Fibroblast of the aortic adventitia (primary cell): ENCODE measurements at places on chromosomes 12 and 14.

GRCh38 chr14:89137526-89138163, 279.4 kb downstream of the FOXN3 start:
- peak; percentile 95 for DNase-seq

DNA sequence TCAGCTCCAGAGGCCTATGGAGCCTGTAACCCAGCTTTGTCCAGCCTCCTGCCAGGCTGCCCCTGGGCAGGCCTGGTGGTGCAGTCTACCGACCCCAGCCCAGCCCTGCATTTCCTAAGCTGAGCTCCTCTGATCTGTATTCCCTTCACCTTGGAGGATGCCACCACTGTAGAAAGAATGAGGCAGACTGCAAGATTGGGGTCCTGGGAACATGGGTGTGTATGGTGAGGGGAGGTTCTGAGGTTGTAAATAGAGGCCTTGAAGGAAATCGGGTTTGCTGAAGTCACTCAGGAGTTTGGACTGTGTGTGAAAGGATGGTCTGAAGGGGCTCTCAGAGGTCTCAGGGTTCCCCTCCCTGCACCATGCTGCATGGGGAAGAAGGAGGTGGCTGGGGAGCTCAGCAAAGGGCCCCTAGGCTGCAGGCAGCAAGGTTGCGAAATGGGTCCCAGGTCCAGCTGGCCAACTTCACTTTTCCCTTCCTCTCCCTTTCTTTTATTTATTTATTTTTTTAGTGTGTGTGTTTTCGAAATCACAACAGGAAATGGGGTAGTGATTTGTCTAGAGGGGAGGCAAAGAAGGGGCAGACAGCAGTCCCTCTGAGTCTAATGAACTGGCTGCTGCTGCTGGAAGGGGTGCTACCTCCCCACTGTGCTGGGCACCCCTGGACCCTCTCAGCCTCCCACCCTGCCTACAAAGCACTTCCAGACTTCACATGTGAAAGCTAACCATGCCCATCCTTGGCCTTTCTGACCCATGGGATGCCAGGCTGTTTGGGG, 1.2 kb upstream of the LRP1-AS start:
- peak; percentile 87 for DNase-seq

GRCh38 chr14:34873589-34874385, 1.4 kb downstream of the BAZ1A start:
- no peak for DNase-seq

GRCh38 chr12:1810201-1810930, 10.0 kb upstream of the LRTM2 start:
- DNase-seq, result no peak

DNA sequence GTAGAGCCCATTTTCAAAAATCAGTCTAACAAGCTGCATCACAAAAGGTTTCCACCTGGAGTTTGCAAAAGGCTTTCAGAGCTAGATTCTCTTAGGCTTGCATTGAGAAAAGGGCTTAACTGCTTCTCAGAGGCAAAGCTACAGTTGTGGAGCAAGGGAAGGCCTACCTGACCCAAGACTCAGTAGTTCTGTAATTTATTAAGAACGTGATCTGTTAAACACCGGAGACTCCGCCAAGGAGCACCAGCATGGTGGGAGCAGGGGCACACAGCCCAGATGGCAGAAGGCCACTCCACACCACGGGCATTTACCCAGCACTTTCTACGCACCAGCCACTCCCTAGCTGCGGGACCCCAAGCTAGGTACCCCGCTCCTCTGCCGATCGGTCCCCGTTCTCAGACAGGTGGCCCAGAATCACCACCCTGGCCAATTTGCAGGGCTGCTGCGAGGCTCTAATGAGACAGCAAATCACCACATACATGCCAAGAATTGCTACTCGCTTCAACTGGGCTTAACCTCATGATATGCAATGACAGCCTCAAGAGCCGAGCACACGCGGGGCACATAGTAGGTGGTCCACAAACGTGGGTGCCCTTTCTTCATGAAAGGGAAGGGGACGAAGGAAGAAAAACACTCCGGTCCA, 1.5 kb downstream of the ITPK1 start:
- no peak for DNase-seq

DNA sequence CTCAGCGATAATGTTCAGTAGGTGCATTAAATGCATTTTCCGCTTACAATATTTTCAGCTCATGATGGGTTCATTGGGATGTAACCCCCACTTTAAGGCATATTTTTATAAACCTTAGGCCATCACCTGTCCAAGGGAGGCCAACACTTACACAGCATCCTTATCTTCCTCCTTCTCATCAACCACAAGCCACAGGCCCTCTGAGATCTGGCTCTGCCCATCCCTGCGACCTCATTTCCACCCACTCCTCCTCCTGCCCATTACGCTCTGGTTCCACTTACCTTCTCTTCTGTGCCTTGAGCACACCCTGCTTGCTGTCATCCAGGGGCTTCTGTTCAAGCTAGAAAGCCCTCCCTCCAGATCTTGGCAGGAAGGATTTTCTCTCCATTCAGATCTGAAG, 93.2 kb downstream of the EGLN3 start:
- DNase-seq, result no peak

DNA sequence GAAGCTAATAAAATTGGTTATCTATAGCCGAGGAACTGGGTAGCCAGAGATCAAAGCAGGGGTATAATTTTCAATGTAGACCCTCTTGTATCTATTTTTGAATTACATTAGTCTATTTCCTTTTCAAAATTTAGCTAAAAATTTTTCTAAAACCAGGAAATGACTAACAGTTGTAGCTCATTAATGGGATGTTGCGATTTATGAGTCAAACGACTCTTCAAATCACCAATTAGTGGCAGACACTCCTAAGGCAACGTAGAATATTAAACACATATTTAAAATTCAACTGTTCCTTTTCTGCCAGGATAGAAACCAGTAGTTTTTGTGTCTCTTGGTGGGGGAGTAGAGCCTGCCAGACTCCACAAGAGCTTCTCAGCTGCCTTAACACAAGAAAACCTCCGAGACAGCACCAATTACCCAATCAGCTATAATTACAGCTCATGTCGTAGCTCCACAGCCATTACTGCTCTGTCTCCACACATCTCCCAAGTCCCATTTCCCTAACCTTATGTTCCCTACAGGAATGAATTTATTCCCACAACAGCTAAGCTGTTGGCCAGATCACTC, 26.9 kb downstream of the GCN1 start:
- no peak for DNase-seq

- DNase-seq, result no peak
Observed at GRCh38 chr14:92956961-92957360, 34.0 kb downstream of the CHGA start.

GRCh38 chr12:41521872-41522379, 333.8 kb downstream of the PDZRN4 start:
- DNase-seq, result peak; percentile 53

GRCh38 chr14:34387974-34388516, 74.0 kb downstream of the SPTSSA start:
- DNase-seq, result no peak

- DNase-seq, result no peak
Observed at GRCh38 chr12:24212496-24212895, 263.0 kb upstream of the SOX5 start.

DNA sequence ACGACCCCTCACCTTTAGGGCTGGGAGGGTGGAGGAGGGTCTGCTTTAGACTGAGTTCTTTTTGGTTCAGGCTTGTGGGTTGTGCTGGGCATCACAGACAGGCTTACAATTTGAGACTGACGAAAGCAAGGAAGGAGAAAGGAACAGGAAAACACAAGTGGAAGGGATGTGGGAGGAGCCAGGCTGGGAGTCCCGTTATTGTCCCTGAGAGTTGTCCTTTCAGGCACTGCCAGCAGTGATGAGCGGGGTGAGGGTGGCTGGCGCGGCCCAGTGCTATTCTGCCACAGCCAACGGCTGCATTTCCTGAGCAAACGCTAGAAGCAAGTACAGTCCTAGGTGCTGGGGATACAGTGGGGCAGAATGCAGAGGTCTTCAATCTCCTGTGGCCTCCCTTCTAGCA, 29.2 kb upstream of the TSPAN9 start:
- no peak for DNase-seq

- peak; percentile 58 for DNase-seq
Observed at GRCh38 chr12:13102461-13103195, 839 bp downstream of the GSG1 start.

DNA sequence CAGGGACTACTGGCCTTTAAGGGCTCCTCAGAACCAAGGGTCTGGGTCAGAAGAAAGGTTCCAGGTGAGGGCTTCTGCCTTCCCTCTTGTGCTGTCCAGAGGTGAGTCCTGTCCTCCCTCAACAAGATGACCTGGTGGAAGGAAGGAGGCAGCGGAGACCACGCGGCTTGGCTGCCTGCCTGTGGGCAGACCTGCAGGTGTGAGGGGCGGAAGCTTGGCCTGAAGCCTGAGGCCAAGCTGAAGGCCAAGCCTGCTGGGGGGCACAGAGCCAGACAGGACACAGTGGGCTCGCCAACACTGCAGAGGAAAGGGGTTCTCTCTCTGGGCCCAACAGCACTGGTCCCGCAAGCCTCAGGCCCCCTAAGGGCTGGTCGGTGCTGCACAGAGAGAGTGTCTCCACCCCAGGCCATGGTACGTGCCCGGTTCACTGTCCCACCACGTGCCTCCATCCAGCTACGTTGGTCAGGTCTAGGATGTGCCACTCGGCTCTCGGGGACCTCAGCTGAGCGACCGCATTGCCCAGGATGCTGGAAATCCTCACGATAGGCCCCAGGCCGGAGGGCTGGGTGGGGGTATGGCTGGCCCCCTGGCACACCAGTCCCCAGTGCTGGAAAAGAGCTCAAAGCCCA, 170.0 kb upstream of the PRMT8 start:
- DNase-seq, result no peak

DNA sequence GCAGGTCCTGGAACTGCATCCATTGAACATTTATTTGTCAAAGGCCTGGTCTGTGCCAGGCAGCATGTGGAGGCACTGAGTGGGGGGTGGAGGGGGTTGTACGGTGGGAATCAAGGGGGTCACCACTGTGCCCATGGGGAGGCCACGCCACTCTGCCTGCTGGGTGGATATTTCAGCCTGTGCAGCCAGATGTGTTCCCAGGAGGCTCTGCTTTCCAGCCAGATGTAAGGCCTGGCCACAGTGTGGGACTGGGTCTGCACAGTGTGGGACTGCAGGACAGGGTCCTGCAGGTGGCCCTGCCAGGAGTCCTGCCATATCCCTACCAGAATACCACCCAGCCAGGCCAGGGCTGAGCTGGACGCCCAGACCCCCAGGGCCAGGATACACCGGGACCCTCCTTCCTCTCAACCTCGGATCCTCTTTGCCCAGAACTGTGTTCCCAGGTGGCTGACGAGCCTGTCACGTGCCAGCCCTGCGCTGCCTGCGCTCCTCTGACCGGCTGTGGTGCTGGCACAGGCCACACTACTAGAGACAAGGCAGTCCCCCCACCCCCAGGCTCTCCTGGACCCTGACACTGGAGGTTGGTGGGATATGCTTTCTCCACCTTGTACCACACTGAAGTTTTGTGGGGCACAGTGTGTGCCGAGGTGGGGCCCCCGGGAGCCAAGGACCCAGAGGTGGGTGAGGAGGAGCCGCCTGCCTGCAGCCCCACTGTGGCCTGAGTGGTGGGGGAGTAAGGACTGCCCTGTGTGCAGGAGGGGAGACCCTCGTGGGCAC, 17.5 kb downstream of the XRCC3 start:
- DNase-seq, result no peak

GRCh38 chr14:75770635-75771034, 109.6 kb downstream of the TTLL5 start:
- DNase-seq, result no peak

GRCh38 chr12:88836156-88836555, 255.9 kb upstream of the KITLG start:
- DNase-seq, result no peak

- DNase-seq, result no peak
Observed at GRCh38 chr12:59999291-59999690, 403.5 kb downstream of the SLC16A7 start.

DNA sequence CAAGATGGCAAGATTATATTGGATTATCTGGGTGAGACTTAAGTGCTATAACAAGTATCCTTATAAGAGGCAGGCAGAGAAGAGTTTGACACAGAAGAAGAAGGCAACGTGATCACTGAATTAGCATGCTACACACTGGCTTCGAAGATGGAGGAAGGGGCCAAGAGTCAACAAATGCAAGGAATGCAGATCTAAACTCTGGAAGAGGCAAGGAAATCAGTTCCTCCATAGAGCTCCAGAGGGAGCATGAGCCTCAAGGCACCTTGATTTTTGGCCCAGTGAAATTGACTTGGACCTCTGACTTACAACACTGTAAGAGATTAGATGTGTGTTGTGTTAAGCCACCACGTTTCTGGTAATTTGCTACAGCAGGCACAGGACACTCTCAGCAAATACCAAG, 536.4 kb upstream of the SEL1L start:
- no peak for DNase-seq

DNA sequence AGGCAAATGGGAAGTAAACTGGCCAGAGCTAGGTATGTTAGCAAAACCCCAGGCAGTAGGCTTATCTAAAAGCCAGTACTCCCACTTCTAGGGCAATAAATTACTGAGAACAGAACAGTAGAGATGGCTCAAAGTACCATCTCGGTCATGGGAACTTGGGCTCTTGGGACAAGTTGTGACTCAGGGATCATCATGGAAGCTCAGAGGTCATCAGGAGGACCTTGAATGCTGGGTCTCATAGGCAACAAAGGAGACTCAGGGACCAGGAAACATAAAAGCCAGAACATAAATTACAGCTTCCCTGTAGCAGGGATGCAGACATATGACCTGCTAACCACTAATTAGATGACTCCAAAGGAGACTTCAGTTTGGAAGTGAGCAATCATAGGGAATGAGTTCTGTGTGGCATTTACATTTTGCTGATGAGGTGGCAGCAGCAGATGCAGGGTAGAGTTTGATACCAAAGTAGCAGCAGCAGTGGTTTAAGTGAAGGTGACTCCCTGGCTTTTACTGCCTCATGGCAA, 97.6 kb upstream of the SCAF11 start:
- no peak for DNase-seq

DNA sequence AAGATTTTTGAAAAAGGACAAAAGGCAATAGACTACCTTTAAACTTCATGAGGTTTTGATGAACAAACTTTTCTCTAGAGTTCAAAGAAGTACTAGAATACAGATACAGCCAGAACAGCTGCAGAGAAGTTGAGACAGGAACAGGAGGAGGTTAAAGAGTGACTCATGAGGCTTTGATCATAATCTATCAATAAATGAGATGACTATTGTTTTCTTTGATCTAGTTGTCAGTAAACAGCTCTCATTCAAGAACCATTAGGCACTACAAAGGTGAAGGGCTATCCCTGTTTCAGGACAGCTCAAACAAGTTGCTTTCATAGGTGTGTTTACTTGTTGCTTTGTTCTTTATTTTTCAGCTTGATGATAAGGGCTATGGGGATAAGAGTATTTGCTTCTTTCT, 2.4 kb downstream of the WASHC3 start:
- no peak for DNase-seq

DNA sequence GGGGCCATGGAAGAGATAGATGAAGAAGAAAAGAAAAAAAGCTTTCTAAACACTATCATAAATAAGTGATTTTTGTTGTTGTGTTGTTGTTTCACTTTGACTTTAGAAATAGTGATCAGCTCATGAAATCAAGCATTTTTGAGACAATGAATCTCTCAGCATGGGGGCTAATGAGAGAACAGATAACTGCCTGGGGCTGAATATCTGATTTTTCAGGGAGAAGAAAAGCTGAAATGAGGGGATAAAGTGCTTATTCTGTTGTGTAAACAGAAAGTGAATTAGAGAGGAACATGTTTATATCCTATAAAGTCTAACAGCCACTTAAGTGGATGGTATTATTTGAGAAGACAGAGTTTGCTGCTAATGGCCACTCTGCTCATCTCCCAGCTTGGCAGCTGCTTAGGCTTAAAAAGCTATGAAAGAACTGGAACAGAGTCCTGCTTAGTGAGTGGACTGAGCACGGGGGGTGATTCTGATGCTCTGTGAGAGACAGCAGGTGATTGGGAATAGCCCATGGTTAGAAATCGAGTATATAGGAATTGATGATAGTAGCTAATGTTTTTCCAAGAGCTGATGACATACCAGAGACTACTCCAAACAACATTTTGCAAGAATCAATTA, 646.1 kb upstream of the TMEM132C start:
- DNase-seq, result no peak
